ENCODE measurements at places on chromosomes 4 and X.

- DNase-seq = no peak
These were observed 18.1 kb upstream of the PAGE5 start for GRCh38 chrX:55201930-55202579.

DNA sequence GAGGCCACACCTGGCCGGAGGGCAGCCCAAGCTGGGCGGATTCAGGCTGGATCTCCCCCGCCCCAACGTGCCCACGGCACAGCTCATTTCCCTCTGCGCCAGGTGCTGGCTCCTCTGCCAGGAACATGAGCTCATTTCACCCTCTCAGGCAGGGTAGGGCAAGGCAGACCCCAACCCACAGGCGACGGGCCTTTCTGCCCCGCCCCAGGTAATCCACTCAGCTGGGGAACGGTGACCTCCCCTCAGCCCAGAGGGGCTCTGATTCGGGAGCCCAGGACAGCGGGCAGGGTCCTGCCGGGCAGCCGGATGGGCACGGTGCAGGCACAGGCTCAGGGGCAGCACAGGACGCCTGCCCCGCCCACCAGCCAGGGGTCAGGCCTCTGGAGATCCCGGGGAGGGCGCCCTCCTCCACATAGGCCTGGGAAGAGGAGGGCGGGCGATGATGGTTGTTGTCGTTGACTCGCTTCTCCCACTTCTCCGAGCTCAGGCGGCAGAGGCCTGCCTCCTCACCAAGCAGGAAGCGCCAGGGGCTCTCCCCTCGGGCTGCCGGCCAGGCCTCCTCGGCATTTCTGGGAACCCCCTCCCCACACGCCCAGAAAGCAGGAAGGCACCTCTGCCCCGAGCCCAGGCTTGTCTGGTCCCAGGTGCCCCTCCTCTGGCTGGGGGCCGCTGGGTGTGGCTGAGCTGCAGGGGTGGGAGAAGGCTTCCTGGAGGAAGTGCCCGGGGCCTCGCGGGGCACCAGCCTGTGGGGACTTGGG is 31.1 kb downstream of the TACC3 start:
- no peak for DNase-seq

DNA sequence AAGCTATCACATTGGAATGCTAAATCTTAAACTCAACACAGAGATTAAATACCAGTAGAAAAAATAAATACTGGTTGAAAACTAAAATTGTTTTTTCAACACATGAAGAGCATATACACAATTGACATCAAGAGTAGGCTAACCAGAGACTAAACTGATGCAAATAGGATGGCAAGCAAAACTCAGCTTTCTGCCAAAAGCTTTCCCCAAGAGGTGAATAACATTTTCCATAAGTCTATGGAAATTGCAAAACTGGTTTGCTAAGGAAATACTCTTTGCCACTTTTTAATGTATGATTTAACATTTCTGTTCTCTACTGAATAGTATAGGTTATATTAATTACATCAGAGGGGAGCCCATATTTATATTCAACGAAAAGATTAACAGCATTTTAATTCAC is 23.8 kb downstream of the IQCM start:
- no peak for DNase-seq

DNA sequence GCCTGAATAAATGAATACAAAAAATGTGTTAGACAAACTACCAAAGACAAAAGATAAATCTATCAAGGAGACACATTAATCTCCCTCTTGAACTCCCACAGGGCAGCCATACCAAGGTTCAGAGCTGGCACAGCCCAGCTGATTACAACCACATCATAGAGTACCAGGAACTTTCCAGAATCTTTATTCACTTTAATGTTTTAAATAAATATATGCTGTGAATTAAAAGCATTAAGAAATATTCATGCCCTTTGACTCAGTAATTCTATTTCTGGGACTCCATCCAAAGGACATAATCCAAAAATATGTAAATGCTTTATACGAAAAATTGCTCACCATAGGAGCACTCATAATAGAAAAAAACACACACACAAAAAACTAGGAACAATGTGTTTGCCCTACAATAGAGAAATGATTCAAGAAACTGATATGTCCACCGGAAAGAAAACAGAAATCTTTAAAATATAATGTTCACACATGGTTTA is 126.0 kb downstream of the LDB2 start:
- no peak for DNase-seq

DNA sequence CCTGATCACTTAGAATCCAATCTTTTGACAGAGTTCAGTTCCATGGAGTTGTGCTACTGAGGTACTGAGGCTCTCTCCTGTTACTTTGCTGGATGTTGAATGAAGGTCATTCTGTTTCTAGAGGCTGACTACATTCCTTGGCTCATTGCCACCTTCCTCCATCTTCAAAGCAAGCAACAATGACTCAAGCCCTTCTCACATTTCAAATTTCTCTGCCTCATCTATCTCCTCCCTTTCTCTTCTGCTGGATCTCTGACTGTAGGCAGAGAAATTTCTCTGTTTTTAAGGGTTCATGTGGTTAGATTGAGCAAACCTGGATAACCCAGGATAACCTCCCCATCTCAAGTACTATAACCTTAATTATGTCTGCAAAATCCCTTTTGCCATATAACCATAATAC is 775.4 kb downstream of the STPG2 start:
- no peak for DNase-seq

DNA sequence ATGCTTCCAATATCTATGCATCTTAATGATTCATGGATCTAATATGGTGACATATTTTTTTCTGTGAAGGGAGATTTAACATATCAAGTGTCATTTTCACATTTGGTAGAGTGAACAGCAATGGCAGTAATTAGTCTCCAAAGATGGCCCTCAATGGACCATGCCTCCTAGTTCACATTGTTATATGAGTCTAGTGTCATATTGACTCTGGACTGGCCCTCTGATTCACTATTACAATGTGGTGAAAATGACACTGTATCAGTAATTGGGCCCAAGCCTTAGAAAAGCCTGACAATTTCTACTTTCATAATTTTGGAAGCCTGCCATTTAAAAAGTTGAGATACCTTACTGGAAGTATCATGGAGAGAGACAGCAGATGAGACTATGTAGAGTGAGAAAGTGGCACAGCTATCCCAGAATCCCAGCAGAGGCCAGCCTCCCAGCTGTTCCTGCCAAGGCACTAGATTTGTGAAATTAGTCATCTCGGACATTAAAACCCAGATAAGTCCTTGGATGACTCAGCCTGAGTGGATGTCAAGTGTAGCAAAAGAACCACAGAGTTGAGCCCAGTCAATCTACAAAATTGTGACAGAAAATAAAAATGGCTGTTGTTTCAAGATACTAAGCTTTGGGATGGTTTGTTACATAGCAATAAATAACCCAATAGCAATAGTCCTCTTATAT is 68.4 kb downstream of the ARHGEF38 start:
- DNase-seq = no peak

- no peak for DNase-seq
These were observed 161.8 kb downstream of the MAB21L2 start for GRCh38 chr4:150743564-150744342.

GRCh38 chr4:153877898-153878297 is 89.0 kb upstream of the SFRP2 start:
- DNase-seq = no peak

DNA sequence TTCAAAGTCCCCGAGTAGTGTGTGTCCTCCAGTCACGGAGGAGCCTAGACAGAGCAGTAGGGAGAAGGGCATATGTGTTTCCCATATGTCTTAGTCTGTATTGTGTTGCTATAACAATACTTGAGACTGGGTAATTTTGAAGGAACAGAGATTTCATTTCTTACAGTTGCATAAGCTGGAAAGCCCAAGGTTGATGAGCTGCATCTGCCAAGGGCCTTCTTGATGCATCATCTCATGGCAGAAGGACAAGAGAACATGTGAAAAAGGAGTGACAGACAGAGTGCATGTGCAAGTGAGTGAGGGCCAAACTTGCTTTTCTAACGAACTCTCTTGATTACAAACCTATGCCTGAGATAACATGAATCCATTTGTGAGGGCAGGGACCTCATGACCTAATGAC is 243.4 kb downstream of the ARHGAP10 start:
- DNase-seq = no peak

- DNase-seq = no peak
These were observed 431.5 kb upstream of the BOD1L1 start for GRCh38 chr4:14059006-14059405.

DNA sequence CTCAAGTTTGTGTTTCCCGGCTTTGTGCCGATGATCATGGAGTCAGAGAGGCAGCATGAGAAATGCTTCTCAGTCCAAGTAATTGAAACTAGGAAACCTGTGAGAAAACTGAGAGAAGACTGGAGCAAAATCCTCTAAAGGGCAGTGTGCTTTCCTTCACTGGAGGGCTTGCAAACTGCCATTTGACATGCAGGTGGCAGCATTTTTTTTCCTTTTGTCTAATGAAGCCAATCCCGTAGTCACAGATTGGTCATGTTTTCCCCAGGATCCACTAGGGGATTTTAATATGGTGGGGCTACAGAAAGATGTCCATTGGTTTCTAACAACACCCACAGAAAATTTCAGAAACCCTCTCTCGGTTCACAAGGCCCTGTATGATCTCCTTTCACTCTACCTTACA is 117.4 kb upstream of the NUDT10 start:
- DNase-seq = no peak

DNA sequence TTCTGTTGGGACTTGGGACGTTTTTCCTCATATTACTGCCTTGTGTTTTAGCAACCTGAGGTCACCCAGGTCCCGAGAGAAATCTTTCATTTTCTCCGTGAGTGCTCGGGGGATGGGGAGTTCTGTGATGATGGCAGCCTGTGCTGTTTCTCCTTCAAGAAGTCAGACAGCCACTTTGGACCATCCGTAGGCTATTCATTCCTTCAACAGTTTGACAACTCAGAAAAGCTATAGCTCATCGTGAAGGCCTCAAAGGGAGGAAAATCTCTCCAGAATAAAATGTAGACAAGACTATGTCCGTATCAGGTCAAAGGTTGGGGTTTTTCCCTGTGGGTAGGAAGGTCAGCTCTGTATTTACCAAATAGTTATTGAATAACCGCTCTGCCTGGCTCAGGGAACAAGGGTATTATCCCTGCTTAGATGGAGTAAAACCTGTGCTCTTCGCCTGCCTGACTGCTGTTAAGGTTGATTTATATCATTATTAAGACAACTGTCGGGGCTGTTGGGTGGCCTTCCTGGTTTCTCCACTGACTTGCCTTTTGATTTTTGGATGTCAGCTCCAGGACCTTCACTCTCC is 36.6 kb downstream of the FAM114A1 start:
- DNase-seq = no peak

- no peak for DNase-seq
These were observed 607.8 kb downstream of the FSTL5 start for GRCh38 chr4:161555689-161556660.

- no peak for DNase-seq
These were observed 14.6 kb downstream of the RAB9B start for GRCh38 chrX:103817502-103817901.

GRCh38 chr4:89579771-89580170 is 257.2 kb downstream of the SNCA start:
- DNase-seq = no peak

DNA sequence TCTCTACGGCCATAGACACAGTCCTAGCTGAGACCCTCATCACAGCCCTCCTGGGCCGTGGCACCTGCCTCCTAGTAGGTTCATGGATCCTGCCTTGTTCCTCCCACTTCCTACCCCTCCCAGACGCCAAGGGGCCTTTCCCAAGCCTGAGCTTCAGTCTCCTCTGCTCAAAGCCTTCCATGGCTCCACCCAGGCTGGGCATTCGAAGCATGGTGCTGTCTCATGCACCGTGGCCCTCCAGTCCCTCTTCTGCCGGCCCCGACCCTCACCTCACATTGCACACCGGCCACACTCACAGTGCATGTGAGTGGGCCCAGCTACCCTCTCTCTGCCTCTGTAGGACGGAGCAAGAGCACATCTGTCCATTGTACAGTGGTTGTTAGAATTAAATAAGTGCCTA is 21.7 kb upstream of the KIAA0232 start:
- DNase-seq = no peak

DNA sequence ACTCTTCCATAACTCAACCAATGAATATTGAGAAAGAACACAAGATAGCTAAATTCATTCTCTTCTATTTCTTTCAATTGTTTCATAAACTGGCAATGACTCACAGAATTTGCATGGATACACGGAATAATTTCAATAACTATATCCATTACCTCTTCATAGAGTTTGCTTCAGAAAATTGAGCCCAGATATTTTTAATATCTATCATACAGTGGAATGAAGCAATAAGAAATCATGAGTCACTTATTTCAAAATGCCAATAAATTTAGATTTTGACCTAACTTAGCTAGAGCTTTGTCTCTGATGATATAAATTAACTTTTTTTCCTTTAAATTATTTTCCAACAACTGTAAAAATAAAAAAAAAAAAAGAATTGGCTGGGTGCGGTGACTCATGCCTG is 22.2 kb upstream of the MANBA start:
- no peak for DNase-seq

GRCh38 chr4:19324184-19324583 is 927.5 kb upstream of the SLIT2 start:
- no peak for DNase-seq

All from keratinocyte (primary cell).